Left cardiac atrium (tissue), 4 donors: ENCODE measurements at places on chromosomes 13 and 19. TPM values are rescaled to one million over a fixed set of nuclear protein-coding genes. Genes with fewer than 3 reads are reported as not detected.

PSENEN gene
- total RNA-seq, result 41.7 TPM

C1QTNF9 gene
- total RNA-seq, result 1.7 TPM

NAPSA gene
- total RNA-seq, result 0.47 TPM

SERPINE3 gene
- total RNA-seq, result not detected

ZNF575 gene
- total RNA-seq, result 1.6 TPM

CYP4F12 gene
- 5.7 TPM for total RNA-seq

MUC16 gene
- total RNA-seq, result 1.7 TPM

NLRP5 gene
- total RNA-seq, result not detected

ZNF850 gene
- 3.8 TPM for total RNA-seq
